Ecto neural progenitor cell (in vitro differentiated cells): ENCODE measurements at places on chromosomes 3 and 15.

GRCh38 chr3:13452490-13453335, 27.4 kb upstream of the HDAC11 start:
- DNase-seq: no peak

DNA sequence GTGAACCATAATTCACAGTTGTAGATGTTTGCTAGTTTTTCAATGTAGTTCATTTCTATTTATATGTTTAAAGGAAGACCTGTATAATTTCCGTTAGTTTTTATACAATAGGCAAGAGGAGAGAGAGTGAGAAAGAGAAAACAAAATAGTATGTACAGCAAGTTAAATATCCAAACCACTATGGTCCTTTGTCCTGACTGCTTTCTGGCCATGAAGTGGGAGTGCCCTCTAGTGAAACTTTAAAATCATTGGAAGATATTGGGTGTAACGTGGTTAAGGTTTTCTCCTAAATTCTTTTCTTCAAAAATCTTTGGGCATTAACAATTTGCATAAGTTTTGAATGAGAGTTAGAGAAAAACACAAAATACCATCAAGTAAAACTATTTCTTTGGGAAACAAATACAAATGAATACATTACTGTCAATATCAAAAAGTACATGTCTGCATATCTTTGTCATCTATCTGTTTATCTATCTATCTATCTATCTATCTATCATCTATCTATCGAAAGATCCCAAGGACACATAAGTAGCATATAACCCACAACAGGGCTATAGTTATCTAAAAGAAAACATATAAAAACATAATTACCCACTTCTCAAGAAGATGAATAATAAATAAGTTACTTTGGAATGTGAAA, 534.6 kb upstream of the ATP11B start:
- no peak for DNase-seq

DNA sequence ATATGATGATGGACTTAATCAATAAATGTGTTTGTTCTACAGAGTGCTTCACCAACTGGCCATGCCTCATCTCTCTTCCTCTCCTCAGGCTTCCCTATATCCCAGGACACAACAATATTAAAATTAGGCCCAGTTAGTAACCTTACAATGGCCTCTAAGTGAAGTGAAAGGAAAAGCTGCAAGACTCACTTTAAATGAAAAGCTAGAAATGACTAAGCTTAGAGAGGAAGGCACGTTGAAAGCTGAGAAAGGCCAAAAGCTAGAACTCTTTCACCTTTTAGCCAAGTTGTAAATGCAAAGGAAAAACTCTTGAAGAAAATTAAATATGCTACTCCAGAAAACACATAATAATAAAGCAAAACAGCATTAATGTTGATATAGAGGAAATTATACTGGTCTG, 1010.3 kb downstream of the NAALADL2 start:
- DNase-seq: no peak

- no peak for DNase-seq
These were observed 126.7 kb upstream of the SAMMSON start for GRCh38 chr3:69872783-69873378.

DNA sequence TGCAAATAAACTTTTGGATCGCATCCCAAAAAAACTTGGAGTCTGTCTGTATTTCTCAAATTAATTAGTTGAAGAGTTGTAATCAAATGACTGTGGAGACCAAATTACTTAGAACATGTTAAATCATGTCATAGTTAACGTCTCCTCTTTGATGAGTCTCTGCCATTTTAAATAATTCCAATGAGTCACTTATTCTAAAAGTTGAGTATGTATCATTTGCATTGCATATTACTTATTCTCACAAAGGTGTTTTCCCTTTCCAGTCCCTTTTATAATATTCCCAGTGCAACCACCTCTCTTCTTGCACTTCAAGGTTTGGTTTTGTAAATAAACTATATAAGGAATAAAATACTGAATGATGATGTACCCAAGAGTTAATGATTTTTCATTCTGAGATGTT, 36.0 kb upstream of the MBNL1 start:
- DNase-seq: no peak

- no peak for DNase-seq
These were observed 285.7 kb upstream of the ROBO2 start for GRCh38 chr3:76754247-76754646.

DNA sequence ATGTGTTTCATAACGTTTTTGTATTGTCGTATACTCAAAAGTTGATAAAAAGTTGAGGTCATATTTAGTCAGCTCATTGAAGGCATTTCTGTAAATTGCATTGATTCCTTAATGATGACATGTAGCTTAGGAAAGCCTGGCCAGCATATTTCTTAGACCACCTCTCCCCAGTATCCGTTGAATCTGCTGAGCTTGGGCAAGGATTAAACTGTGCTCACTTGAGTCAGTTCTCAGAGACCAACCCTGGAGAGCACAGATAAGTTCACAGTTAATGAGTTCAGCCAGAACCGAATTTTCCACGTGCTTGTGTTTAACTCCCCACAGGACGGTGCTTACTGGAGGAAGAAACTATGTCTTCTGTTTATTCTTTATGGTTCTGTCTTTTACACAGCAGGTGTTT, 132.7 kb downstream of the SLC25A26 start:
- DNase-seq: no peak

DNA sequence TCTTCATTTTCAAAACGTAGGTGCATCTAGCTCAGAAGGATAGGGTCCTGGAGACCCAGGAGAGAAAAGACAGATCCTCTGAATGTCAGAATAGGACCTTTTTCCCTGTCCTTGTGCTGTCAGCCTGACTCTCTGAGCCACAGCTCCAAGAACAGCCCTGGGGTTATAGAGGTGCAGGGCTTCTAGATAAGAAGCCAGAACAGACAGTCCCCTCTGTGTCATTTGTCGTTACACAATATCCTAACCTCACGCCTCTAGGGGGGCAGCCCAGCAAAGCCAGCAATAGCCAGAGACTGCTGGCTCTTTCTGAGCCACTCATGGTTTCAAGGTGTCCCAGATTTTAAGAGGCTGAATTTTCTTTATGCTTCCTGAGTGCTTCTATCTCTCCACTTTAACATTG, 153.2 kb upstream of the THBS1 start:
- DNase-seq: no peak

DNA sequence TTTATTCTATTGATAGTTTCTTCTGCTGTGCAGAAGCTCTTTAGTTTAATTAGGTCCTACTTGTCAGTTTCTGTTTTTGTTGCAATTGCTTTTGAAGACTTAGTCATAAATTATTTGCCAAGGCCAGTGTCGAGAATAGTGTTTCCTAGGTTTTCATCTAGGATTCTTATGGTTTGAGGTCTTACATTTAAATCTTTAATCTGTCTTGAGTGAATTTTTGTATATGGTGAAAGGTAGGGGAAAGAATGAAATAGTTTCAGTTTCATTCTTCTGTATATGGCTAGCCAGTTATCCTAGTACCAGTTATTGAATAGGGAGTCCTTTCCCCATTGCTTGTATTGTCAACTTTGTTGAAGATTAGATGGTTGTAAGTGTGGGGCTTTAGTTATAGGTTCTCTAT, 10.6 kb upstream of the GCSAM start:
- no peak for DNase-seq

GRCh38 chr3:128425142-128425845, 41.4 kb downstream of the DNAJB8 start:
- no peak for DNase-seq
